NCI-H69 (cell line): ENCODE measurements at places on chromosomes 6 and 20.
A peak's percentile ranks its signal among the peaks of the same experiment; 100 is the strongest.

DNA sequence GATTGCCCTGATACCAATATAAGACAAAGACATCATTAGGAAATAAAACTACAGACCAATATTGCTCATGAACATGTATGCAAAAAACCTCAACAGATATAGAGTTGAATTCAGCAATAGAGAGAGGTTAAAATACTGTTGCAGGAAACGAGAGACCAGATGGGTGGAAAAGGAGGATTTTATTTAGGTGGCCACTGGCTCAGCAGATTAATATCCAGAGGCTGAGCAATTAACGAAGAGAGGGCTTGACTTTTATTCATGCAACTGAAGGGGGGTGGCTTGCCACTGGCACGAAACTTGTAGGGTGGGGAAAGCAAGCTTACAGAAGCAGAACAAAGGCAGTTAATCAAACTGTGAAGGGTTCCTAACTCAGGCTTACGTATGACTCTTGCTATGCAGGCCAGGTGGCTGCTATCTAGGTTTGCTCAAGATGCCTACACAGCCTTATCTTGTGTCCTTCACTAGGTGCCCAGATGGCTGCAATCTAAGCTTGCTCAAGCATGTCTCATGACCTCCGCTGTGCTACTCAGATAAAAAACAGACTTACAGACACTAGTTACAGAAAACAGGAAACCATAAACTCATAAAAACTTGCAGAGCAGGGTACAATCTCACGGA, 126.4 kb downstream of the MMUT start:
- DNase-seq: no peak

- peak; percentile 82 for DNase-seq
Observed at GRCh38 chr6:35213824-35214756, at the start of gene SCUBE3. TSS of gene SCUBE3 (plus strand) at chr6:35213956. CDS start at chr6:35214419, 463 bp downstream.

- no peak for DNase-seq
Observed at GRCh38 chr6:155244434-155244833, 19.4 kb upstream of the CLDN20 start.

DNA sequence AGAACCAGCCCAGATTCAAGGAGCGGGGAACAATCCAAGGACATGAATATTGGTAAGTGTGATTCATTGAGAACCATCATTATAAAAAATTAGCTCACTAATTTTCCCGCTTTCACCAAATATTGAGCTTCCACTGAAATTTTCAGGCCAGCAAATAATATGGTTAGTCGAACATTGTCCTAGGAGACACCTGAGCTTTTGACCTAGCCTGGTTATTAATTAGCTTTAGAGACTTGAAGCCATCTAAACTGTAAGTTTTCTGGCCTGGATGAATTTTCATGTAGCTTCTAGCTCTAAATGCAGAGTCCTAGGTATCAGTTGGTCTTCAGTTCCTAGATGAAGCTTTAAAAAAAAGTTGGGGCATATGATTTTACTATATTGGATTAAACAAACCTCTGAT, 17.1 kb upstream of the RALGAPA2 start:
- DNase-seq: no peak

- DNase-seq: no peak
Observed at GRCh38 chr6:154363821-154364220, 7.2 kb upstream of the IPCEF1 start.

GRCh38 chr20:23666189-23666588, 22.6 kb downstream of the CST4 start:
- peak; percentile 17 for DNase-seq

GRCh38 chr20:58984691-58985090, 3.6 kb downstream of the NELFCD start:
- no peak for DNase-seq

GRCh38 chr6:110512991-110513390, 36.6 kb upstream of the SLC22A16 start:
- DNase-seq: peak; percentile 80

DNA sequence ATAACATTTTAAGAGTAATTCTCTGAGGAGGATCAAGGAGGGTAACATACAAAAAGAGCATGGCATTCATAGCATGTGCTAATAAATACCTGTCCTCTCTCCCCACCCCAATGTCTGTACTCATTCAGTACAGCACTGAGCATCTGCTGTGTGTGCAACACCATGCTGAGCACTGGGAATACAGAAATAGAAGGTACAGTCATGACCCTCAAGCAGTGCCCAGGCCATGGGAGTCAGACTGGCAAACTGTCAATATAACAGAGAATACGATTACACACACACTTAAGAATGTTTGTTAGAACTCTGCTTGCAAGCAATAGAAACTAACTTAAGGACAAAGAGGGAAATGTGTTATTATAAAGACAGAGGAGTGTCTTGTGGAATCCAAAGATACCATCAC, 24.7 kb upstream of the ZFAND3 start:
- peak; percentile 66 for DNase-seq

DNA sequence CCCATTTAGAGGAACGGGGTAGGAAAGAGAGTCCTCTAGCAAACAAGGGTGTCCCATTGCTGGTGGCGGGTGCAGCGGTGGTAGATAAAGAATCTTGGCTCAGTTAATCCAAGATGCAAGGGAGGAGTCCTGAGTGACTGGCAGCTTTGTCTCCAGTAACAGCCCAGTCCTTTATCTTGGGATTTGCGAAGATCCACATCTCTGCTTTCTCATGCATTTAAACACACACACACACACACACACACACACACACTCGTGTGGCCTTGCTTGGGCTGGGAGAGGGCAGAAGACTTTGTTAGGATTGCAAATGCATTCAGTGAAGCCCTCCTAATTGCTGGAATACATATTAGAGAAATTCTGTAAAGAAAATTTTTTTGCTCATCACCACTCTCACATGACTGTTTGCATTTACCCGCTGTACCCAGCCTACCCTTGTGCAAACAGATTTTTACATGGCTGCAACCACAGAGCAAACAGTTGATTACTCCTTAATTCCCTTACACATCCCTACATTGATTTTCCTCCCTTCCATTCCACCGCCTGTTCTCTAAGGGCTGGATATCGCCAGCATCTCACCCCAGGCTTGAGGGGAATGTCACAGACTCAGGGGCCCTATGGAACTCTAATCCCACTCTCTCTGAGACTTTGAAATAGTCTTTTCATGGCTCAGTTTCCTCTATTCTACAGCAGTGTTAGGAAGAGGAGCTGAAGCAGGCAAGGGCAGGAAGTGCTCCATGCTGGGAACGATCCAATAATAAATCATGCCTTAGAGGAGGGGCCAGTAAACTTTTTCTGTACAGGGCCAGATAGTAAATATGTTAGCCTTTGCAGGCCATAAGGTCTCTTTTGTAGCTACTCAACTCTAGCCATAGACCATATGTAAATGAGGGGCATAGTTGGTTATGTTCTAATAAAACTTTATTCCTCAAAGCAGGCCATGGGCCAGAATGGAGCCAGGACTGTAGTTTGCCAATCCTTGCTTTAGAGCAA, 3.5 kb downstream of the C6orf132 start:
- DNase-seq: peak; percentile 67

DNA sequence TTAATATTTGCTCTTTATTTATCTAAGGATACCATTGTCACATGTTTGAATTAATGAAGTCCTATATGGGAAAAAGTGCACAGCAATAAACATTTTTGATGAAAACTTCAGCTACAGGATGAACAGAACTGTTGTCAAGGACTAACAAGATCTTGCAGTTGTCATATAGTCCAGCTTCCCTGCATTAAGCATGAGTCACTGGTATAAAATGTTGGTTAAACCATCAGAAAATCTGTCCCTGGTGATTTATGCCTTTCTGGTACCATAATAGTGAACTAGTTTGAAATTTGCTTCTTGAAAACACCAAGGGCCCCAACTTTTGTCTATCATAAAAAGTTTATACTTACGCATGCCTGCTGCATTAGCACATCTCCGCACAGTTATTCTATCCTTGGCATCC, 60.4 kb upstream of the RSPO3 start:
- no peak for DNase-seq

- no peak for DNase-seq
Observed at GRCh38 chr6:165969184-165969583, 198.5 kb downstream of the TBXT start.

GRCh38 chr20:24657196-24657595, 187.8 kb downstream of the SYNDIG1 start:
- DNase-seq: peak; percentile 39

DNA sequence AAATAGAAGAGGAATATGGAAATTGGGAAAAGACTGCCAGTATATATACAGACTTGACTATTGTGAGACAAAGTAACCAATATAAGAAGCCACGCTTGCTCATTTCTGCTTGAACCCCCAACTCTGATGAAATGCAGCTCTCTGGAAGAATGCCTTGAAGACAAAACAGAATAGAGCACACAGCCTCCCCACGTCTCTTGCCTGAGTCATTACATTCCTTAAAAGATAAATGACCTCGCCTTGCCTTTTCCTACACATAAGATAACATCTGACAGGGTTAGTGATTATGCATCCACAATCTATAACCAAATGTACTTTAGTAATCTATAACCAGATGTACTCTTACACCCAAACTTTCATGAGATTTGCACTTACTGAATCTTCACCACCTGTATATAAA, 141.1 kb upstream of the EEF1E1 start:
- DNase-seq: no peak

GRCh38 chr6:5294392-5295211, 33.3 kb downstream of the FARS2 start:
- DNase-seq: no peak

- DNase-seq: peak; percentile 35
Observed at GRCh38 chr6:52164319-52165094, 21.7 kb upstream of the IL17A start.

DNA sequence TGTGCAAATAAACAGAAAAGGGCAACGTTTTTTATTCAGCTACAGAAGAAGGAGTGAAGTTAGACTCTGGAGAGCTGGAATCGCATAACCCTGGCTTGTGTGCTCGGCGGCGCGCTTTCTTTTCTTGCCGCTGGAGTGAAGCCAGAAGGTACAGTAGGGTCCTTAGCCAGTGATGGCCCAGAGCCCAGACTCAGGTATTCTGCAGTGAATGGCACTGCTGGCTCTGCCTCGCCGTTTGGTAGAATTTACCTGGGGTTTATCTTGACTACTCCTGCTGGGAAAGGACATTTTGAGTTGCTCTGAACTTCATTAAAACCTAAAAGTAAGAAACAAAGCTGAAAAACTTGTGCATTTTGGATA, 56.9 kb upstream of the TIAM2 start:
- DNase-seq: peak; percentile 10

DNA sequence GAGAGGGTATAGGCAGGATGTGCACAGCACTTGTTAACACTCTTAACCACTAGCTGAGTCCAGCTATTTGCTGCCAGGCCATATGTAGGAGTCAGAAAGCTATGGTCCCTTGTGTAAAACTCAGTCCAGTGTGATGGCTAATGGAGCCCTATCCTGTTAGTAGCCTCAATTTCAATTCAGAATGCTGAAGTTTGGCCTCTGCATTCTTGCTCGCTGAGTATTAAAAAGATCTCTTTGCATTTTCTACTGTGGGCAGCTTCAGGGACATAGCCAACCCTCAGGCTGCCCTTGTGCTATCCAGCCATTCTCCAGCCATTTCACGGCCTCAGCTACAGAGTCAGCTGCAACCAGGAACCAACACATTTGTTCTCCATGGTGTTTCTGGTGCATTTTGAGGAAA, 92.5 kb downstream of the SPTLC3 start:
- no peak for DNase-seq

DNA sequence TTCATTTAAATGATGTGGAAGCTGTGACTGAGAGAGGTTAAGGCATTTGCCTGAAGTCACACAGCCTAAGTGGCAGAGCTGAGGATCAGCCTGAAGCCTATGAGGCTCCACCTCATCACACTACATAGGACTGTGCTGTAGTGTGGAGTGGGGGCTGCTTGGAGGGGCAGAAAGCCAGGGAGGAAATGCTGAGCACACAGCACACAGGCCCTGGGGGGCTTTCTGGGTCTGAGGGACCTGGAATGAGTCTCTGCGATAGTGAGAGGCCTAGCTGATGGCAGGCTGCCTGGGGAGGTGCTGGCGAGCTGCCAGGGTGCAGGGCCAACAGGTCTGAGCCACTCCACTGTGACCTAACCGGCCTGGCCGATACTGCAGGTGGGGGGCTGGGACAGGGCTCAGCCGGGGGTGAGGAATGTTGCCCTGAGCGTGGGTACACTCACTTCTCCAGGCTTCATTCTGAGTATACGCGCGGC, 2.2 kb upstream of the ARHGAP40 start:
- peak; percentile 11 for DNase-seq

- no peak for DNase-seq
Observed at GRCh38 chr6:79665725-79666551, 34.8 kb downstream of the SH3BGRL2 start.

DNA sequence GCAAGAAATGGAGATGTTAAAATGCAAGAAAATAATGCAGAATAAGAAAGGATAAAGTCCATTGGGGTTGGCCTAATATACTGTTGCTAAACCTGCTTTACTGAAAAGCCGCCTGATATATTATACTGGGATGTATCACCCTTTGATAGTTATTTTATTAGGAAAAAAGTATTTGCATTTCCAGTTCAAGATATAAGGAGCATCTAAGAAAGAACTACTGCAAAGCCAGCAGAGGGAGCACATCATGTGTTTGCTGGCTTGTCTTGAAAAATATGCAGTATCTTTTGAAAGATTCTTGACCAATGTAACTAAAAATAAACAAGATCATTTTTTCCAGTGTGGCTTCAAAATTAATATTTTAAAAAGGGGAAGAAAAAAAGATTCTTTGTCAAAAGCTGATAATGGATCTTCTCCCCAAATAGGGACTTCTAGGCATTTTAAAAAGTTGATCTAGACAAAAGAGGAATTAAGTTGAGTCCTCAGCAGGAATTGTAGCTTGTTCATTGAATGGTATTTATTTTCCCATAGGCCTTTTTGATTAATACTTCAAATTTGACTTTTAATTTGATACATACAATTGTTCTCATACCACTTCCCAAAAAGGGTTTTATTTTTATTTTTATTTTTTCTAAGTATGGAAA, 214.9 kb downstream of the ZFAND3 start:
- peak; percentile 66 for DNase-seq

GRCh38 chr6:84777888-84778287, 13.5 kb upstream of the TBX18 start:
- DNase-seq: no peak

DNA sequence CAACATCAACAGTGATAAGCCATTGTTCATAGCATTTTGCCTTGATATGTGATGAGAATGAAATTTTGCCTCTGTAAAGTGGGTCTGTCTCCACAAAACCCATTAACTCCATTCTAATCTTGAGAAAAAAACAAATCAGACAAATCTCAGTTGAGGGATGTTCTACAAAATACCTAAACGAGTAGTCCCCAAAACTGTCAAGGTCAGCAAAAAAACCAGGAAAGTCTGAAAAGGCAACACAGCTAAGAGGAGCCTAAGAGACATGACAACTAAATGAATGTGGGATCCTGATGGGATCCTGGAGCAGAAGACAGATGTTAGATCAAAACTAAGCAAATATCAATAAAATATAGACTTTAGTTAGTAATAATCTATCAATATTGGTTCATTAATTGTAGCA, 431.6 kb upstream of the SPTLC3 start:
- DNase-seq: no peak

- no peak for DNase-seq
Observed at GRCh38 chr6:134416418-134417154, 98.7 kb upstream of the SGK1 start.
